ENCODE measurements at places on chromosomes 6 and 20.

DNA sequence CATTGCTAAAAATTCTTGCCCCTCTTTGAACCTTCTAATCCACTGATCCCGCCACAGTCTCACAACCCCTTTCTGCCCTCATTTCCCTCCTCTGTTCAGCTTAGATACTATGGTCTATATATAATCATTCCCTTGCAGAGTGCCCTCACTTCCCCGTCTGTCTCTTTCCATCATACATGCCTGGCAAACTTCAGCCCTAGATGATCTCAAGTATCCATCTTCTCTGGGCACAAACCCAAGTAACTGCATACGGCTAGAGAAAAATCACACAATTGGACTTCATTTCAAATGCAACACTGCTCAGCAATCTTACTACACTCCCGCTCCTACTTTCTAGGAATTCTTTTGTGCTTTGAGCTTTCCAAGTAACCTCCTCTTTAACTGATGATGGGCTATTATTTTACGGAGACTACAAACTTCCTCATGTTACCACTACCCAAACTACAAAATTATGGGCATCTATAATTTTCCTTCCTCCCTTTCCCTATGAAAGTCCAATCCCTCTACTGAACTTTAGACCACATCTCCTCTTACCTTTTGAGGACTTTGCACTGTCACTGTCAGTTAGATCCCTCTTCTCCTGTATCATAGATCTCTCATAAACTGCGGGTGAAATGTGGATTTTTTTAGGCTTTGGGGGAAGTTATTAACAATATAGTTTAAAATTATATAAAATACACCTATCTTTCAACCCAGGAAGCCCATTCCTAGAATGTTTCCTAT, 135.6 kb downstream of the BTBD9 start:
- DNase-seq, result no peak

DNA sequence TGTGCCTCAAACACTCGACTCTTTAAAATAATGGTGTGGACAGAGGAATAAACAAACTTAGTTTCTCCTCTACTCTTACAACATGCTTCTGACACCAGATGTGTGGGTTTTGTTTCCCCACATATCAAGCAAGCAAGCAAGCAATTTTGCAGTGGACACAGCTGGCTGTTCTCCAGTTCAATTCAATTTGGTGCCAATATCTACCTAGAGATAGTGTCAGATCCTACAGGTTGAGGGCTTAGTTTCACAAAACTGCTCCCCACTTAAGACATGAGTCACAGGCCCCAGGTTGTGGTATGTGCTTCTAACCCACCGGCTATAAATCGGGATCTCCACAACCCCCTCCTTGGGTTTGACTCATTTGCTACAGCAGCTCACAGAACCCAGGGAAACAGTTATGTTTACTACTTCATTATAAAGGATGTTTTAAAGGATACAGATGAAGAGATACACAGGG, 131.4 kb upstream of the TRAF3IP2 start:
- no peak for DNase-seq

DNA sequence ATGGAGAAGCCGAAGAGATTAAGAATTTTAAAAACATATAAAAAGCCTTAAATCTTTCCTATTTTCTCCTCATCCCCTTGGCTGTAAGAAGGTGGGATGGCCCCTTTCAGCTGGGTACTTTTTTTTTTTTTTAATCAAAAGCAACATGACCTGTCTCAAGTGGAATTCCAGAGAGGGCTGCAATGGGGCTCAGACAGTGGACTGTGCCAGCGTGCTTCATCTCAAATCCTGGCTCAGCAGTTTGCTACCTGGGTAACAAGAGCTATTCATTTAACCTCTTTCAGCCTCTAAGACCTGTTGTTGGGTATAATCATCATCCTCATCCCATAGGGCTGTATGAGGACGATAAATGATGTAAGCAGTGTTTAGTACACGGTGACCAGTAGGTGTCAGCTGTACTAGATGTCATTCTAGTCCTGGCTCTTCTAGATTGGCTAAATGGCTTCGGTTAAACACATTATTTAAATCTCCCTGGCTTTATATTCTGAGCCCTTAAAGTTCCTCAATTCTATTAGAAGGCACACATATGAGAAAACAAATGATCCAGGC, 6.9 kb upstream of the PPP1R3G start:
- no peak for DNase-seq

DNA sequence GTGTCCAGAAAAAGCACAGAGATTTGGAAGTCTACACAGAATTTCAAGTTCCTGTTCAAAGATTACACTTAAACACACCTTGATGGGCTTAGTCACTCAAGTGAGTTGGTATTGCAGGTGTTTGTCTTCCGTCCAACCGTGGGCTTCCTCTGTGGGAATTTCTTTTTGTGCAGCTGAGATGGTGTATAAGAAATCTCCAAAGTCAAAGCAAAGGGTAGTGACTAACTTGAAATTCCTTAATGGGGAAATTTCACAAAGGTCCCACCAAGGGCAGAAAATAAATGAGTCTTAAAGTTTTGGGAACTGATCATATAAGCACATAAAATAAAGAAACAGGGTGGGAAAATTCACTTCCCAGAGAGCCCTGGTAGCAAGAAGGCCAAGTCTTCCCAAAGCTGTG, 102.0 kb upstream of the TNFAIP3 start:
- DNase-seq, result no peak

- DNase-seq, result no peak
Observed at GRCh38 chr6:119035459-119035858, 43.0 kb downstream of the FAM184A start.

GRCh38 chr6:129672341-129672682, 37.7 kb downstream of the ARHGAP18 start:
- DNase-seq, result no peak

- DNase-seq, result no peak
Observed at GRCh38 chr6:162857326-162857725, 129.6 kb downstream of the PACRG start.

GRCh38 chr20:38272398-38272797, 11.9 kb upstream of the KIAA1755 start:
- no peak for DNase-seq

DNA sequence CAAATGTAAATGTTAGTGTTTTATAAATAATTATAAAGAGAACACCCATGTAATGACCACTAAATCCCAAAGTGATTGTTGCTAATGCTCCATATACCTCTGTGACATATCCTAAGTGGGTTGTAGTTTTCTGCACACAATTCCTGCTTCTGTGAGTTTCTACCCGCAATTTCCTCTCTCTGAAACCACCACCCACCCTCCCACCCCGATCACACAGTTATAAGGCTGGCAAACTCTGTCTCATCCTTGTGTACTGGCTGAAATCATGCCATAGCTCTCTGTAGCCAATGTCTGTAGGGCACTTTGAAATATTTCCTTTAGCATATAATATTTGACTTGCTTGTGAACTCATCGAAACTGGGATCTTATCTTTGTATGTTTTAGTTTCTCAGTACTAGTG, 236.6 kb downstream of the PLCB1 start:
- DNase-seq, result no peak

DNA sequence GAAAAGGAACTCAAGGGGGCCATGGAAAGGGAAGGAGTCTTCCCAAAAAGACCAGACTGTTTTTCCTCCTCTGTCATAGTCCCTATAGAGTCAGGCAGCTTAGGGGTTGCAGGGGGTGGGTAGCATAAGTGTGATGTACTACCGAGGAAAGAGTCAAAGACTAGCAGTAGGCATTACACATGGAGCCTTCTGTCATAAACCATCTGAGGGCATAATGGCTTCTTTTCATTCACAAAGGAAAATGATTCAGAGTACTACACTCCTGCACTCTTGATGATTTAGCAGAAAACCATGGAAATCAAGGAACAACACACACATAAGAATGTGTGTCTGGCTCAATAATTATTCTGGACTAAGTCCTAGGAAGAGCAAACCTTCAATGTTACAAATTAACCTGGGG, 14.9 kb downstream of the PLN start:
- DNase-seq, result no peak
